ENCODE measurements at places on chromosomes 1 and 21. TPM values are rescaled to one million over a fixed set of nuclear protein-coding genes. Genes with fewer than 3 reads are reported as not detected.

DNA sequence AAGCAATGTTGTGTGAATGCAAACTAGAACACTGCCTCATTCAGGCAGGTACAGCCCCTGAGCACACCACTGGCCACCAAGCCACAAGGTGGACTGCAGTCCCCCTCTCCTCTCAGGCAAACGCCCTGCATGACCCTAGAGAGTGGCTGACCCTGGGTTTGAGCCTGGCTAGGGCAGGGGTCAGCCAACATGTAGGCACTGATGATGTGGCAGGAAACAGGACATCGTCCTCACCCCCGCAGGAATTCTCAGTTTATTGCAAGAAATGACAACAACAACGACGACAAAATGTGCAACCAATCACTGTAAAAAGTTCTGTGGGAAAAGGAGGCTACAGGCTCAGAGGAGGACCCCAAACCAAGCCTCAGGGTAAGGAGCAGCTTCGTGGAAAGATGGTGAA lies 81.3 kb downstream of the OMA1 start:
- no peak for DNase-seq

- no peak for DNase-seq
Measured at GRCh38 chr1:178847396-178847849, 23.5 kb downstream of the ANGPTL1 start.

DNA sequence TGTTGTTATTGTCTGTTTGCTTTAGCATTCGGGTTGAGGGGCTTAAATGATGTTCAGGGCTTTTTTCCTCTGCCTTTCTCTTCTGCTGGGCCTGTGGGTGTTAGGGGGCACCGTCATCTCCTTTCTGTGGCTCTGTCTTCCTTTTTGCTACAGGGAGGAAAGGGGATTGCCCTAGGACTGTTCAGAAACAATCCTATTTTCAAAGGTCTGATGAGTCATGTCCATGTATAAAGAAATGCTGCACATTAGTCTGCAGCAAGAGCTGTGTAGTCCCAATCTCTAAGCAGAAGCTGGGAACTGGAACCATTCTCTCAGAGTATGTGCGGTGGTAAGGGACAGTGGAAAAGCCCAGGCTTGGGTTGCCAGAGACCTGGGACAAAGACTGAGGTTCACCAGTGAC lies 462.3 kb downstream of the OMA1 start:
- DNase-seq, result no peak

DNA sequence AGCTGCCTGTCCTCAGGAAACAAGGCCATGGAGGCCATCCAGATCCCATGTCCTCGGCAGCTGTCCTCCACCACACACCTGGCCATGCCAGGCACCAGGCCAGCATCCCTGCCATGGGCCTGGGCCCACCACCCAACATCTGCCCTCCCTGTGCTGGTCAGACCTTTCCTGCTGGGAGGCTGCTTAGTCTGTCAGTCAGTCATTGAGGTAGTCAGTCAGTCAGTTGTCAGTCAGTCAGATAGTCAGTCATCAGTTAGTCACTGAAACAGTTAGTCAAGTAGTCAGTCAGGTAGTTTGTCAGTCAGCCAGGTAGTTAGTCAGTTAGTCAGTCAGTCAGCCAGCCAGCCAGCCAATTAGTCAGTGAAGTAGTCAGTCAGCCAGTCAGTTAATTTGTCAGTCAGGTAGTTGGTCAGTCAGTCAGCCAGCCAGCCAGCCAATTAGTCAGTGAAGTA lies 17.2 kb downstream of the KRTAP10-1 start:
- DNase-seq, result no peak

DNA sequence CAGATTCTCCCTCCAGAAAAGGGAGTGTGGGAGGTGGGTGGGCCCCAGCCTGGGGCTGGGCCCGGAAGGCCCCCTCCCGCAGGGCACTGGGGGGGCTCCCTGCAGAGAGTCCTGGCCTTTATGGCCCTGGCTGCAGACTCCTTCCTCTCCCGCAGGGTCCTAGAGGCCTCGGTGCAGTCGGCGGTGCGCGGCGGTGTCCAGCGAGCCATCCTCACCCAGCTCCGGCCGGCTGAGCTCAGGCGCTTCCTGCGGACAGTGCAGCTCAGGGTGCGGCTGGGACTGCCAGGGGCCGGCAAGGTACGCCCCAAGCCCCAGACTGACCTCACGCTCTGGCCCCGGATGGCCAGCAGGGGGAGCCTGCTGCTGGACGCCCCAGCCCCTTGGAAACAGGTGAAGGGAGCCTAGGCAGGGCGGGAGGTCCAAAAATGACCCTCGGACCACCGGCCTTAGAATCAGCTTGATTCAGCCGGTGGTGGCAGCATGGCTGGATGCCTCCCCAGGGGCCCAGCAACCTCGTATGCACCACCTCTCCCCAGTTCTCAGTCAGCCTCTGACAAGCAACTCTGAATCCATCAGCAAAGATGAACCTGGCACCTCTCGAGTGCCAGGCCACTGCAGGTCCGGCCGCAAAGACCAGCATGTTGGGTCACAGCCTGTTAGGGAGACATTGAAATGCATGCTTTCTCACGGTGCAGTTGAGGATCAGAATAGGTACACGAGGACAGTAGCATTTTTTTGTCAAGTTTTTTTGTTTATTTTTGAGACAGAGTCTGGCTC lies 20.6 kb downstream of the MTHFR start:
- DNase-seq, result no peak

DNA sequence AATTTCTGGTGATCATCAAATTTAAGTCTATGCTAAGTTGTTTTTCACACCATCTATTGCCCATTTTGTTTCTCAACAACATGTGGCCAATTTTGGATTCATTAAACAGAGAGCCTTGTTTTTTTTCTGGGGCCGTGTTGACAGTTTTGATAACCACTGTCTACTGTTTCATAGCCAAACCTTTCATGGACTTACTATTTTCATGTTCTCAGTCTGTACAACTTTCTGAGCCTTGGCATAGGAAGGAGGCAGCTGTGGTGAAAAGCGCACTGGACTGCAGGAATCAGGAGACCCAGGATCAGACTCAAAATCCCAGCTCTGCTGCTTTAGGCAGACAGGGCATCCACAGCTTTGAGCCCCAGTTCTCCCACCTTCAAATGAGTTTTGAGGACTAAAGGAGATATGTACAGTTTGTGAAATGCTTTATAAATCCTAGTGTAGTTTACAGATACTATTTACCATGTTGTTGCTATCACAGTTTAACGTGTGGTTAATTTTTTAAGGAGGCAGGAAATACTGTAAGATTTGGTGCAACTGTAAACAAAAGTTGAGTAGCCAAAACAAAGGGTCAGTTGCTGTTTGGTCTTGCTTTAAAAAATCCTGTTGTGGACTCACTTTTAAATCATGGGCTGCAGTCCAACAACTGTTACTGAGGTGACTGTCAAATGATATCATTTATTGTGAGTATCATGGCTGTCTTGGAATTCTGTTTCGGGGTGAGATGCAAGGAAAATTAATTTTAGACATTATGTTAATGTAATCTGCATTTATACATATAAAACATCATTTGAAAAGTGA lies 2.9 kb downstream of the MACO1 start:
- DNase-seq, result no peak

The GSTM5 gene
- polyA plus RNA-seq, result 39.8 TPM

The RAD54L gene
- 13.0 TPM for polyA plus RNA-seq

The SYCP1 gene
- polyA plus RNA-seq, result 0.62 TPM

The SLC2A5 gene
- 1.0 TPM for polyA plus RNA-seq

The TACSTD2 gene
- polyA plus RNA-seq, result 53.8 TPM

The SCAF4 gene
- polyA plus RNA-seq, result 30.3 TPM
